Karpas-422 (cell line): ENCODE measurements at places on chromosomes 13 and 19. TPM values are rescaled to one million over a fixed set of nuclear protein-coding genes. Genes with fewer than 3 reads are reported as not detected.

Gene ADAT3
- 1.2 and 5.2 TPM in 2 replicates for total RNA-seq

Gene NXNL1
- not detected in 2 replicates for total RNA-seq

DNA sequence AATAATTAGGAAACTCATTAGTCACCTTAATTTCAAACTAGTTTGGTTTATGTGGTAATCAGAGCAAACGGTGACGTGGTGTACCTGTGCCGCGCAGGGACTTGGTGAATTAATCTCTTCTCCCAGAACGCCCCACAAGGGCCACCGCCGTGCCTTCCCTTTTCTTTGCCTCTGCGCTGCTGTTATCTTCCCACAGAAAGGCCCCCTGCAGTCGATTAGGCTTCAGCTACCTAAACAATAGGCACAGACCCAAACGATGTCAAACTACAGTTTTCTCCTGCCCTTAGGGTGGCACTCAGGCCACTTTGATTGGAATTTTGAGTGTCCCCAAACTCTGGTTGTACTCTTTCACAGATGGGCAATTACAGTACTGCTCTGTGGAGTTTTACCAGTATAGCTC lies 115.5 kb downstream of the GGACT start:
- H3K4me1 ChIP-seq, result no peaks in the 10 kb centered on the region
- no peak overlapping the region for H3K4me3 ChIP-seq
- H3K36me3 ChIP-seq, result no peaks in the 10 kb centered on the region
- DNase-seq, result no peak
- no peaks in the 10 kb centered on the region for H3K27me3 ChIP-seq

GRCh38 chr19:9793071-9793591 lies 24.6 kb upstream of the ZNF846 start:
- DNase-seq, result no peak
- peak overlapping the region; percentile 59 for H3K27ac ChIP-seq
- H3K27me3 ChIP-seq, result no peaks in the 10 kb centered on the region
- H3K36me3 ChIP-seq, result no peaks in the 10 kb centered on the region

- H3K4me1 ChIP-seq, result no peaks in the 10 kb centered on the region
- no peaks in the 10 kb centered on the region for H3K27me3 ChIP-seq
Measured at GRCh38 chr13:30861836-30862467, 44.1 kb upstream of the MEDAG start.

DNA sequence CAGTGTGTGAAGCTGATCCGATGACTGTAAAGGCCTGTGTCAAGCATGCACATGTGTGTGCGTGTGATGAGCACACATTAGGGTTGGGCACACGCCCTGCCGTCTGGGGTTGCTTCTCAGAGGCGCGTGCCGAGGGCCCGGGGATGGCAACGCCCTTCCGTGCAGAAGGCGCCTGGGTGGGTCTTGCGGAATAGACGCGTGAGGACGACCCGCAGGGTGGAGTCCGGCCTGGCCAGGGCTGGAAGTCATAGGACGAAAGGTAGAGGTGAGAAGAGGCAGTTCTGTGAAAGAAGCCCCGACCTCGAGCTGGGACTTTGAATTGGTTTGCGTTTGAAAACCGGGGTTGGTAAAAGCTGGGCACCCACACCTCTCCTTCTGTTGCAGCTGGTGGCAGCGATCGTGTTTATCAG lies 35.7 kb downstream of the TMEM255B start:
- no peaks in the 10 kb centered on the region for H3K4me1 ChIP-seq
- no peak for DNase-seq
- H3K4me3 ChIP-seq, result no peak overlapping the region
- H3K27me3 ChIP-seq, result no peaks in the 10 kb centered on the region
- no peak overlapping the region for H3K27ac ChIP-seq
- H3K36me3 ChIP-seq, result no peaks in the 10 kb centered on the region

DNA sequence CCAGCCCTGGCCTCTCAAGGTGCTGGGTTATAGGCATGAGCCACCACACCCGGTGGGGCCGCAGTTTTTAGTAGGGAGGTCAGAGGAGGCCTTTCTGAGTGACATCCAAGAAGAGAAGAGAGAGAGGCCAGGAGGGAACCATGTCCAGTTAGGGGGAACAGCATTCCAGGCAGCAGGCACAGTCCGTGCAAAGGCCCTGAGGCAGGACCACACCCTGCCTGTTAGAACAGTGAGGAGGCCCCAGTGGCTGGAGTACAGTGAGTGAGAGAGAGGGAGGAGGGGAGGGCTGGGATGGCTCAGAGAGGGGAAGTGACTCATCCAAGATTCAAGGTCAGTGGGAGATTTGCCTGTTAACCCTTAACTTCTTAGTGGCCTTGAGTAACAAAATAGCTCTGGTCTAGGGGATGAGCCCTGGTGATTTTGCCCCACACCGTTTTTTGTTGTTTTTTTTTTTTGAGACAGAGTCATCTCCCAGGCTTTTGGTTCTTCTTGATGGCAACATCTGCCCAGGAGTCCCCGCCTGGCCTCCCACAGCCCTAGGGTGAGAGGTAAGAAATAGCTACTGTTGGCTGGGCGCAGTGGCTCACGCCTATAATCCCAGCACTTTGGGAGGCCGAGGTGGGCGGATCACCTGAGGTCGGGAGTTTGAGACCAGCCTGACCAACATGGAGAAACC lies 2.7 kb upstream of the PLIN3 start:
- H3K4me1 ChIP-seq, result peaks cover 10% of the 10 kb centered on the region
- no peaks in the 10 kb centered on the region for H3K27me3 ChIP-seq
- DNase-seq, result peak; percentile 49

DNA sequence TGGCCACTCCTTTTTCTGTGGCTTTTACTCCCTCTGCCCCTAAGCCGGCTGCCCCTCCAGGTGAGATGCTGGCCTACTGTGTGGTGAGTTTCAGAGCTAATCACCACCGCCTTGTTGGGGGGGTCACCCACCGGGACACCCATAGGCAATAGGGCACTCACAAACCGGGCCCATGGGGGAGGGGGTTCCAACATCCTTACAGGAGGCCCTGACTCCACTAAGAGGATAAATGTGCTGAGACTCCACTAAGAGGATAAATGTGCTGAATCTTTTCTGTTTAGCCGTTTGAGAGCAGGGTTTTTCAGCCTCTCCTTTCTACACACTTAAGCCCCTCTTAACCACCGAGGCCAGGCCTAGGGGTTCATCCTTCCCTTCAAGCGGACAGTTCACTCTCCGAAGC lies 73.7 kb downstream of the SLC15A1 start:
- H3K27ac ChIP-seq, result no peak overlapping the region
- H3K4me1 ChIP-seq, result no peaks in the 10 kb centered on the region
- no peak overlapping the region for H3K4me3 ChIP-seq
- H3K27me3 ChIP-seq, result no peaks in the 10 kb centered on the region
- DNase-seq, result no peak
- no peaks in the 10 kb centered on the region for H3K36me3 ChIP-seq
